ENCODE measurements at places on chromosomes 4 and X.

DNA sequence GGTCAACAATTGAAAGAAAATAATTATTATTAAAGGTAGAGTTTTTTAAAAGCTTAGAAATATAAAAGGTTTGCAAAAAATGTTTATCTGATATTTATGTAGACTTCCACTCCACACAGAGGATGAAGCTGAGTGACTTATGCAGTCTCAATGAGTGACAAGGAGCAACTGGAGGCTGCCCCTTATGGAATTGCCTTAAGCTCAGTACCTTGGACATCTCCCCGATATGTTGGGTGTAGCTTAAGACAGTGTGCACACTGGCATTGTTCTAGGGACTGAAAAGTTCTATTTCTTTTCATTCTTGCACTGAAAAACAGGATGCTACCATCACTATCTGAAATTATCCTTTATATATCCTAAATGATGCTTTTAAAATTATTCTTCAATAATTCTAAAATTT, 292.1 kb downstream of the PRDM5 start:
- DNase-seq: no peak

- DNase-seq: no peak
Observed at GRCh38 chr4:146442801-146443200, 78.9 kb downstream of the SLC10A7 start.

DNA sequence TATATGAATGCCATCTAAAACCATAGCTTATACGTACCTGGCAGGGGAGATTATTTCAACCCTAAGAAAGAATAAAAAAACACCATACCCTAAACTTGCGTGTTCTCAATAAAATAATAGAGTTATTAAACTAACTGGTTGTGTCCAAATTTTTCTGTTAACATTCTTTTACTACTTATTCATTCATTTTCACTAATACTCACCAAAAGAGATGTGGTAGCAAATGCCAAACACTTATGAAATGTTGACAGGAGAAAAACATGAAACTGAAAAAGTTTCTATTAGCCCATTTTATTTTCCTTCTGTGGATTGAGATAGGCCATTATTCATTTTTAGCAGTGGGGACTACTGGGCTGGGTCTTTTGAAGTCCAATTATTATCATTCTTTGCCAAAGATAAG, 102.0 kb downstream of the TSPAN5 start:
- DNase-seq: no peak

DNA sequence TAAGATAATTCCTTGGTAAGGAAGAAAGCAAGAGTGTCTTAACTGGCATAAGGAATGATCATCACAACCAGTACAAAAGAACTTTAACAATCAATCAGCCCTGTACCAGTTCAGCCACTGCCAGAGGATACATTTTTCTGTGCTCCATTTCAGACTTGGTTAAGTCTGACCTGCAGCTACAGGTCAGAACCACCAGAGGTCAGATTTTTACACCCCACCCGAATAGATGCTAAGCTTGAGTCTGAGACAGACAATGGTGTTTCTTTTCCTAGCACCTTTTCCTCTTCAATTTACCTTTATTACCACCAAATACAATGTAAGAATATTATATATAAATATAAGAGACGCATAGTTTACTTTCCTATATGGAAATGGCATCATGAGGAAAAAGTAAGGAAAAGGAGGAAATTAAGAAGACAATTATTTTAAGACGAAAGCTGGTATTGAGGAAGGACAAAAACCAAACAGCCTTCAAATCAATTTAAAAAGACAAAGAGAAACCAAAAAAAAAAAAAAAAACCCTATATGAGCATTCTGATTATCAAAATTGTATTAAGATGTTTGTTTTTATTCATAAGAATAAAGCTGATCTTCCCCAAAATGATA, 215.3 kb upstream of the TTC29 start:
- peak; percentile 49 for DNase-seq

DNA sequence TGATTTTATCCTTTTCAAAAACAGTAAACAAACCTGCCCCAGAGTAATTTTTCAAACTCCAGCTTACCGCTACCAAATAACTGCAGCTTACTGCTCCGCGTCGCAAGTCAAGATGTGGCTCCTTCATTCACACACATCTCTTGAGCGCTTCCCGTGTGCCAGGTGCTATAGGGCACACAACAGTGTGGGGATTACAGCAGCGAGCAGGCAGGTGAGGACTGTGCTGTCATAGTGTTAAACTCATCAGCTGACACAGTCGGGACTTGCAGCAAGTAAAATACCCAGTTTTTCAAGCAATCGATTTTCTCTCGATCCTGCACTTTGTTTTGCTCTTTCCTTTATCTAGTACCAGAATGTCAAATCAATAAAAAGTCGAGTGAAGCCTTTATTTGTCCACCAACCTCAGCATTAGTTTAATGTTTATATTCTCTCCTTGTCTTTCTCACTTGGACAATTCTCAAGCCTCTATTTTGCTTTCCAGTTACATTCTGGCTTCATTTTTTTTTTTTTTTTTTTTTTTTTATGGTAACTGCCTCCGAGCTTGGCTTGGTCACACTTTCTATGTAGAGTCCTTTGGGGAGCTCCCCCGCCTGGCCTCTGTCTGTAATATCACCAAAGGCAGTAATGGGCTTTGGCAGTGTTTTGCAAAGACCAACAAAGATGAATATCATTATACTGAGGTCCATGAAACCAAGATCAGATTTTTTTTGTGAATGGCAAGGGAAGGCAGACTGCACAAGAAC, 8.3 kb upstream of the ASB5 start:
- peak; percentile 55 for DNase-seq

- DNase-seq: no peak
Observed at GRCh38 chr4:11632025-11632424, 203.3 kb upstream of the HS3ST1 start.

DNA sequence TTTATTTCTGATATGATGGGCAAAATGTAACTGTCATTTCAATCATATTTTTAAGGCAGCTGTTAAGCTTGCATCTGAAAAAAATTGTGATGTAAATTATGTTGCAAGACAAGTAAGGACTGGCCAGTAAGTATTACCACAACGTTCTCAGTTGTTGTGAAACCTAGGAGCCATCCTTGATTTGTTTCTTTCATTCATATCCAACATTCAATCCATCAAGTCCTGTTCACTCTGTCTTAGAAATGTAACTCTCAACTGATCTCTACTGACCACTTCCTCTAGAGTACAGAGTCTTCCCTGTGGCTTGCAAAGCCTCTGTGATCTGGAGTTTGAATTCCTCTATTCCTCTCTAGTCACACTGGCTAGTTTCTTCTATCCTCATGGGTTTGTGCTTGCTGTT, 161.4 kb upstream of the MAD2L1 start:
- DNase-seq: no peak

- peak; percentile 5 for DNase-seq
Observed at GRCh38 chr4:176001151-176002006, 64.3 kb upstream of the WDR17 start.

DNA sequence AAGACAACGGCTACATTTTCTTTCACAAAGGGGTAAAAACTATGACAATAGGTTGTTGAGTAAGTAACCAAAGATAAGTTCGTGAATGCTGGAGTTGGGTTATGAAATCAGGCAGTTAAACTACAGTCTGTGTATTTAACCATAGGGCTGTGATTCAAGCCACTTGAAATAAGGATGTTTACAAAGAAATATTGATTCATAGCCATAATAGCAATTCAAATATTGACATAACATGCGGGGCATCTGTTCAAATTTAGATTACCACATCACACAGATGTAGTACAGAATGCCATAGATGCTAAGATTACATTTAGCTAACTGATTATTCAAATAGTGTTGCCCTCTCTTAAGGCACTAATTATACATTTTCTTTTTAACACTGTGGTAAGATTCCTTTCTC, 364.1 kb downstream of the FSTL5 start:
- peak; percentile 56 for DNase-seq

GRCh38 chr4:5462896-5463295, 245.5 kb downstream of the EVC2 start:
- no peak for DNase-seq

DNA sequence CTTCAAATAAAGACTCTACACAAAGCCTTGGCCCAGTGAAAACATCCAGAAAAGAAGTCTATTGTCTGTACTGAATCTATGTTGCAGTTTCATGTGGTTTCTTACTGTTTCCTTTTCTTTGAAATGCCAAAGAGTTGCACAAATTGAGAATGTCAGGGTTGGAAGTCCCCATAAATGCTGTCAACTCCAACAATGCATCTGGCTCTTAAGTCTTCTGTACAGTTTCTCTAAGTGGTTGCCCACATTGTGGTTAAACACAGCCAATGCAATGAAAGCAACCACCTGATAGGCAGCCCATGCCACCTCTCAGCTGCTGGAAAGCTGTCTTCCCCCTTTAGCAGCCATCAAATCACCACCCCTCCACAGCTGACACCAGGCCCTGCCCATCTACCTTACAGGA, 67.2 kb upstream of the C1GALT1C1 start:
- DNase-seq: no peak

GRCh38 chrX:12080265-12080664, 58.0 kb upstream of the FRMPD4 start:
- DNase-seq: peak; percentile 6

DNA sequence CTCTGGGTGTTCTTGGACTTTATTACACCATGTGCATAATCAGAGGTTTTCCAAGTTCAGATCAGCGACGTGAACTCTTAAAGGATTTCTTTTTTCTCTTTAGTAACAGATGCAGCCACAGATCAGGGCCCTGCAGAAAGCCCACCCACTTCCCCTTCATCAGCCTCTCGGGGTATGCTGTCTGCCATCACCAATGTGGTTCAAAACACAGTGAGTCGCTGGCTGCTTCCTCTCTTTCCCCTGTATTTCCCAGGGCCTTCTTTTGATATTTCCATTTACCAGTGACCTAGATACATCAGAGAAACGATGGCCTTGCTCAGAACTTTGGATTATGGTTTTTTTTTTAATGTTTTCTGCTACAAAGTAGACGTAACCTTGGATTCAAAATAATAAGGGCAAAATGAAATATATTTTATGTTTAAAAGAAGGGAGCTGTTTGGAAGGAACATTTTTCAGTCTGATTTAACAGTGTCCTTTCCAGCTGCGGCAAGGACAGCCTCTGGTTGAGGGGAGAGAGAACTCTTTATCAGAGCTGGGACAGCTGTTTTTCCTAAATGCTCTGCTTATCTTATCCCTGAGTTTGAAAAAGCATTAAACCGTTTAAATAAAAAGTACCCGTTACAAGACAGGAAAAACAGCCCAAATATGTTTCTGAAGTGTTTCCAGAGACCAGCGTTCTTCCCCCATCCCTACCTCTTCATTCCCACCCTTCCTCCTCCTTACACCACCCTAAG, 38.2 kb downstream of the FAM114A1 start:
- no peak for DNase-seq

Data from A549 (cell line).